ENCODE measurements at places on chromosomes 4 and X.

DNA sequence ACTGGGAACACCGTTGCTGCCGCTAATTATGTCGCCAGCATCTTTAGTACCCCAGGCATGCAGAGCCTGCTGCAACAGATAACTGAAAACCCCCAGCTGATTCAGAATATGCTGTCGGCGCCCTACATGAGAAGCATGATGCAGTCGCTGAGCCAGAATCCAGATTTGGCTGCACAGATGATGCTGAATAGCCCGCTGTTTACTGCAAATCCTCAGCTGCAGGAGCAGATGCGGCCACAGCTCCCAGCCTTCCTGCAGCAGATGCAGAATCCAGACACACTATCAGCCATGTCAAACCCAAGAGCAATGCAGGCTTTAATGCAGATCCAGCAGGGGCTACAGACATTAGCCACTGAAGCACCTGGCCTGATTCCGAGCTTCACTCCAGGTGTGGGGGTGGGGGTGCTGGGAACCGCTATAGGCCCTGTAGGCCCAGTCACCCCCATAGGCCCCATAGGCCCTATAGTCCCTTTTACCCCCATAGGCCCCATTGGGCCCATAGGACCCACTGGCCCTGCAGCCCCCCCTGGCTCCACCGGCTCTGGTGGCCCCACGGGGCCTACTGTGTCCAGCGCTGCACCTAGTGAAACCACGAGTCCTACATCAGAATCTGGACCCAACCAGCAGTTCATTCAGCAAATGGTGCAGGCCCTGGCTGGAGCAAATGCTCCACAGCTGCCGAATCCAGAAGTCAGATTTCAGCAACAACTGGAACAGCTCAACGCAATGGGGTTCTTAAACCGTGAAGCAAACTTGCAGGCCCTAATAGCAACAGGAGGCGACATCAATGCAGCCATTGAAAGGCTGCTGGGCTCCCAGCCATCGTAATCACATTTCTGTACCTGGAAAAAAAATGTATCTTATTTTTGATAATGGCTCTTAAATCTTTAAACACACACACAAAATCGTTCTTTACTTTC lies 1.8 kb downstream of the UBQLN2 start:
- DNase-seq, result no peak

DNA sequence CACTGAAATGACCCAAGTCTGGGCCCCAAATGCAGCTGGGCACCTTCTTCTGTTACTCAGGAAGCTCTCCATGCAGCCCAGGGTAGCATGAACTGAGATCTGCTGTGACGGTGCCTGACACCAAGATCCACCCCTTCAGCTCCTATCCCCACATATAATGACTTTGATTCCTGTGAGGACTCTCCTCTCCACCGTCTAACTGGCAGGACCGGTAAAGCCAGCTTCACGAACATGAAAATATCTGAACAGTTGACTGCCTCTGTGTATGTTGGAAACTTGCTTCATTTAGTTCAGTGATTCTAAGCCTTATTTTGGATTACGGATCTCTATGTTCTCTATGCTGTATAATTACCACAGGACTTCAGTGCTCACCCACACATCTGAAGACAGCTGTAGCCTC lies 115.5 kb upstream of the TMEM150C start:
- no peak for DNase-seq

DNA sequence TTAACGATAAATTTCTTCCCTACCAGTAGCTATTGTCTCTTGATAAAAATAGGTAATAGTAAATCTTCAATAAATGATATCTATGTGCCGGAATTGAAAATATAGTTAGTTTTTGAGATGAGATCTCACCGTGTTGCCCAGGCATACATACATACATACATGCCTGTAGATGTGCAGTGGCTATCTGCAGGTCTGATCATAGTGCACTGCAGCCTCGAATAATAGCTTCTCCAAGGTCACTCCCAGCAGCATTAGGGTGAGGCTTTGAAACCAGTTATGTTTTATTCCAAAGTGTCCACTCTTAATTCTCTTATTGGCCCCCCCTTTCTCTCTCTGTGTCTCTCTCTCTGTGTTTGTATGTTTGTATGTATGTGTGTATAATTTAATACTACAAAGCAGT lies 37.5 kb downstream of the ZFX start:
- DNase-seq, result no peak

- no peak for DNase-seq
Observed at GRCh38 chr4:7557456-7557855, 122.7 kb upstream of the PSAPL1 start.

GRCh38 chr4:181757910-181758660 lies 485.1 kb upstream of the TENM3 start:
- DNase-seq, result no peak

DNA sequence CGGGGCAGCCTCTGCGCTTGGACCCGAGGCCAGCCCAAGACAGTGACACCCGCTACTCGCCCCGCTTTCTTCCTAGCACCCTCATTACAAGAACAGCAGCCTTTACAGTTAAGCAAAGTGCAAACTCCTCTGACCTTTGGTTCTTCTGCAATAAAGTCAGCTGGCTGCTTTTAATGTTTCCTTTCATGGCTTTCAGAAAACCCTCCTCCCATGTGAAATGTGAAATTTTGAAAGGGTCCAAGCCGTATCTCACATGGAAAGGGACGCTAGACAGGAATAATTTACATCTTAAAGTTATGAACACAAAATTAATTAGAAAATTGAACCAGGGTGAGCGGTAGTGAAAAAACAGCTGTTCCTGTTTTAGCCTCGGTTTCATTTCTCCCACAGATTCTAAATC lies 520.1 kb upstream of the FRG1 start:
- DNase-seq, result no peak

DNA sequence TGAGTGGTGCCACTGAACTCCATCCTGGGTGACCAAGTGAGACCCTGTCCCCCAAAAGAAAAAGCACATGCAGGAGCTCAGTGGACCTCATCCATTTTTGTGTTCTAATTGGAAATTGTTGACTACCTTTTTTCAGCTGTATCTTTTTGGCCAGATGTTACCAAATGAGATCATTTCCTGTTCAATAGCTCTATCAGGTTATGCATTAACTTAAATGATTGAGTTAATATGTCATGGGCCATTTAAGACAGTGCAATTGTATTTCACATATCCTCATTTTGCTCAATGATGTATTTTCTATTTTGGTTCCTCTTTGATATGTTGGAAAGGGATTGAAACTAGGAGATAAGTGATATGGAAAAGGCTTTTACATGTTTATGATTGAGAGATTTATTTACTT lies 26.2 kb upstream of the RHOH start:
- no peak for DNase-seq

DNA sequence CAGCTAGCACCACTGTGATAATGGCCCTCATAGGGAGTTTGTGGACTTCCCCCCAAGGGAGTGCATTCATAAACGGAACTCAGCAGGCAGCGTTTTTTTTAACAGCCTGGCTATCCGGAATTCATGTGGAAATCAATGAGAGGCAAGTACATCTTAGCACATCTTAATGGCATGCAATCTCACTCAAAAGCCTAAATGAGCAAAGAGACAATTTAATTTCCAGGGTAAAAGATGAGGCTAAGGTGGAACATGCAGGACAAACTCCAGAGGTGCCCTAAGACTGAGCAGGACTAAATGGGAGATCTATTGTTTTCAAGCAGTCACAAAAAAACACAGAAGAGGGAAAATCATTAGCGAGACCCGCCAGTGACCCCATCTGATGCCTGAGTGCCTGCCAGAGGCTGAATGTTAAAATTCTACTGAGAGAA lies 243.5 kb upstream of the KCNIP4 start:
- no peak for DNase-seq

GRCh38 chr4:33013282-33013681 lies 2293.1 kb downstream of the PCDH7 start:
- no peak for DNase-seq

DNA sequence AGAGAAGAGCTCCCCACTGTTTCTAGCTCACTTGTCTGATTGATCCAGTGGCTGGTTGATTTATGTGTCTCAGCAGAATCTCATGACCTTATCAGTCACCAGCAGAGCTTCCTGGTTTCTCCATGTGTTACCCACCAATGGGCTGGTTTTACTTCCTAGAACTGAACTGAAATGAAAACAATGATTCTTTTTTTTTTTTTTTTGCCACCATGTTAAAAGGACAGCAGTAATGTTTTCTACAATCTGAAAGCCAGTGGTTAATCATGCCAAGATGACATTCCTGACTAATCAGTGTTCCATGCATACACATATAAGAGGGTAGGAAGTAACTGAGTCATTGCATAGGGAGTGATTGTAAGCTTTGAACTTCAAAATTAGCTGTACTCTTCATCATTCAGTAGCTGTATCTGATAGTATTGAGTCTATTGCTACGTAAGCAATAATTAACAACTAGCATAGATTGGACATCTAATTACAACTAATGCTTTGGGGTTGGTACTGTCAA lies 67.7 kb downstream of the SLC4A4 start:
- DNase-seq, result no peak

DNA sequence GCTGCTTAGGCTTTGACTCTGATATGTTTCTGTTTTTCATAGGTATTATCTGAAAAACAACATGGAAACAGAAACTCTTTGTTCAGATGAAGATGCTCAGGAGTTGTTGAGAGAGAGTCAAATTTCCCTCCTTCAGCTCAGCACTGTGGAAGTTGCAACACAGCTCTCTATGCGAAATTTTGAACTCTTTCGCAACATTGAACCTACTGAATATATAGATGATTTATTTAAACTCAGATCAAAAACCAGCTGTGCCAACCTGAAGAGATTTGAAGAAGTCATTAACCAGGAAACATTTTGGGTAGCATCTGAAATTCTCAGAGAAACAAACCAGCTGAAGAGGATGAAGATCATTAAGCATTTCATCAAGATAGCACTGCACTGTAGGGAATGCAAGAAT lies 238.6 kb downstream of the RAPGEF2 start:
- peak; percentile 17 for DNase-seq

DNA sequence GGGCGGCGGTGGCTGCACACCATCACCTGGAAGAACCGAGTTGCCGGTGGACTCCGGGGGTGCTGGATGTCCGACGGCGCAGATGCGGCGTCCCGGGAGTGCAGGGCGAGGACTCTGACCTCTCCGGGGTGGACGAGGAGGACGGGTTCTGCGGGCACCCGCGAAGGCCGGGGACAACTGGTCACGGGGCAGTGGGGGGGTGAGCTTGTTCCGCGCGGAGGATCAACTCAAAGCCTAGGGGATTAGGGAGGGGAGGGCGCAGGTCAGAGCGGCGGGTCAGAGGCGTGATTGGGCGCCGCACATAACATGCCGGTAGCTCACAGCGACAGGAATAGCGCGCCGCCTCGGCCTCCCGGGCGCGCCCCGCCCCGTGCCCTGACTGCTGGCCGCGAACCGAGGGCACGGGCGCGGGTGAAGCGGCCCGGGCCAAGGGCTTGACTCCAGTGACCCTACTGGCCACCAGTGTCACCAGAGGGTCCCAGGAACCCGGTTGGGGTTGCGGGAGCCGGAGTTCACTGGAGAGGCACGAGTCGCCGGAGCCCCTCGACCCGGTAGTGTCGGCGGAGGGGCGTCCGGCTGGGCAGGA lies at the start of gene KLHL34:
TSS of gene KLHL34 (minus strand) at position 179 of the 586 bp plus-strand sequence. CDS start 542 bp downstream, outside the sequence.
- no peak for DNase-seq

DNA sequence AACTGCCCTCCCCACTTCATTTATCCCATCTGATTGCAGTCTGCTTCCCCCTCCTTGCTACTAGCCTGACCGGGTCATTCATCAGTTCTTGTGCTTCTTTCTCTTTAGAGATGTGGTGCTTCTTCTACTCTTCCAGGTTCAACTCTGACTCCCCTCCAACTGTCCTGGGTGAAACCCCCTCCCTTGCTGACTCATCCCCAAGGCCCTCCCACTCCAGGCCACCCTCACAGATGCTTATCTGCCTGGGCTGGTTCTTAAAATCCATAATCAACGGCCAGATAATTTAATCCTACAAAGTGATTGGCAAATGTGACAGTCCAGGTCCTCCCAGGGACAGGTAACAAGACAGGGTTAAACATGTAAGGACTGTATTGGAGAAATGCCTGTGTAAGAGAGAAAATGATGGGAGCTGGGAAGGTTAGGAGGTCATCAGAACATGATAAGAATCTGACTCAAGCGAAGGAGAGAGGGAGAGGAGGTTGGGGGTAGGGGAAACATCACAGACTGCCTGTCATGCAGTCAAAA lies 182.8 kb upstream of the C1QTNF7 start:
- DNase-seq, result no peak

DNA sequence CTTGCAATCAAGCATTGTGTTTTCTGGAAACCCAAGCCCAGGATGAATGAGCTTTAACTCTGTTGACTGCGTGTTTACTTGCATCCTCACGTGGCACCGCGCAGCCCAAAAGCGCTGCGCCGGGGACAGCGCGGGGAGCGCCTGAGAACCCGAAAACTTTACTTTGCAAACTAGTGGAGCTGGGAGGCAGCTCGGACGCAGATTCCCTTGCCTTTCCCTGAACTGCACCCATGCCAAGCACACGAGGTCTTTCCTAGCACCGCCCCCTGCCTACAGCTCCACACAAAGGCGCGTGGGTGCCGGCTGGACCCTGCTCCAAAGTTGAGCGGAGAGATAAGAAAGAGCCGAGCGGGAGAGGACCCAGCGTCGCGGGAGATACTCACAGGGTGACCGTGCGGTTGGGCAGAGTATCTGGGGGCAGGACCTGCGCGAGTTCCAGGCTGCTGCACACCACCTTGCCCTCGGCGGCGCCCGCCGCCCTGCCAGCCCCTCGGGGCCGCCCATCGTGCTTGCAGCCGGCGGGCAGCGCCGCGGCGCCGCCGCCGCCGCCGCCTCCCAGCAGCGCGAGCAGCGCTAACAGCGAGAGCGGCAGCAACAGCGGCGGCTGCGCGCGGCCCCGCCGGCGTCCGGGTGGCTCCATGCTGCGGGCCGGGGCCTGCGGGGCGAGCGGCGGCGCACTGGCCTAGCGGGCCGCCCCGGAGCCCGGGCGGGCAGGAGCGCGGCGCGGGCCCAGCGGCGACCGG lies 550 bp downstream of the ADGRA3 start:
- peak; percentile 34 for DNase-seq

DNA sequence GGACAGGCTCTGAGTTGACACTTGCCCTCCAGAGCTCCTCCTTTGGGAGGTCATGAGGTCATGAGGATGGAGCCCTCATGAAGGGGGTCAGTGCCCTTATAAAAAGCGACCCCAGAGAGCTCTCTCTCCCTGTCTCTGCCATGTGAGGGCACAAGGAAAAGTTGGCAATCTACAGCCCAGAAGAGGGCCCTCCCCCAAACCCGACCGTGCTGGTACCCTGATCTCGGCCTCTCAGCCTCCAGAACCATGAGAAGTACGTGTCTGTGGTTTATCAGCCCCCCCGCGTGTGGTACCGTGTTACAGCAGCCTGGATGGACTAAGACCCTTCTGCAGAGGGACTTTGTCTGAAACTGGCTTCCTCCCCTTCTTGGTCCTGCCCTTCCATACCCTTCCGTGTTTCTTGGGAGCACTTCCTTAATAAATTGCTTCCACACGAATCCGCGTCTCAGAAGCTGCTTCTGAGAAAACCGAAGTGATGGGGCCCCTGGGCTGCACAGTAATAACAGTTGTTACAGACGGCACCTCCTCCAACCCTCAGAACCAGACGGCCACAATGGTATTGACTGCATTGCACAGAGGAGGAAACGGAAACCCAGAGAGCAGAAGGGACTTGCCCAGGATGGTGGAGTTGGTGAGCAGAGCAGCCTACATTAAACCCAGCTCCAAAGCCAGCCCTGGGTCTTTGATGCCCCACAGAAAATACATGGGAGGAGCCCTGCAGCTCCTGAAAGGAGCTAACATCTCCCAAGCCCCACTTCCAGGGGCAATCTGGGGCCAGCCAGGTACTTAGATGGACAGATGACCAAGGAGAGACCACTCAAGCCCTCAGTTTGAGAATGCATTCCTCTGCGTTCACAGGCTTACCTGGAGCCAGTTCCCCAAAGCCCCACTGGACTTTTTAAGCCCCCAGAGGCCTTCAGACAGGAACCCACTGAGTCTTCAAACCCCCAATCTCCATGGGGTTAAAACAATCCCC lies 242.7 kb downstream of the BCOR start:
- DNase-seq, result no peak

GRCh38 chr4:124032035-124032434 lies 635.4 kb downstream of the SPRY1 start:
- DNase-seq, result no peak
